ENCODE measurements at places on chromosomes 16 and 17.
A peak's percentile ranks its signal among the peaks of the same experiment; 100 is the strongest.

GRCh38 chr16:89798126-89798525, 18.3 kb downstream of the FANCA start:
- DNase-seq, result no peak

DNA sequence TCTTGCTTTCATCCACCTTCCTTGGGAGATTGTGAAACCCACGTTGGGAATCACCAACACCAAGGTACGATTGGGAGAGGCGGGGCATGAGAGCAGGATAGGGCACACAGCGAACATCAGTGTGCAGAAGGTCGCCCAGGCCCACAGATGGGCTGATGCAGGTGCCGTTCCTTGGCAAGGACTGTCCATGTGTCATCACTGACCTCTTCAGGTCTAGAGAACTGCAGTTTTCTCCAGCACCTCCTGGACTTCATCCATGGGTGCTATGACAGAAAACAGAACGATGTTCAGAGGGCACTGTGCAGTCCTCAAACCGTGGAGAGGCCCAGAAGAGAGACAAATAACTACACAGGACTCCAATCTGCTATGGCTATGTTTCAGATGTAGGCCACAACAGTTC, 23.9 kb upstream of the TAT start:
- DNase-seq, result no peak

- DNase-seq, result no peak
Observed at GRCh38 chr17:40895106-40895730, 10.2 kb upstream of the KRT20 start.

DNA sequence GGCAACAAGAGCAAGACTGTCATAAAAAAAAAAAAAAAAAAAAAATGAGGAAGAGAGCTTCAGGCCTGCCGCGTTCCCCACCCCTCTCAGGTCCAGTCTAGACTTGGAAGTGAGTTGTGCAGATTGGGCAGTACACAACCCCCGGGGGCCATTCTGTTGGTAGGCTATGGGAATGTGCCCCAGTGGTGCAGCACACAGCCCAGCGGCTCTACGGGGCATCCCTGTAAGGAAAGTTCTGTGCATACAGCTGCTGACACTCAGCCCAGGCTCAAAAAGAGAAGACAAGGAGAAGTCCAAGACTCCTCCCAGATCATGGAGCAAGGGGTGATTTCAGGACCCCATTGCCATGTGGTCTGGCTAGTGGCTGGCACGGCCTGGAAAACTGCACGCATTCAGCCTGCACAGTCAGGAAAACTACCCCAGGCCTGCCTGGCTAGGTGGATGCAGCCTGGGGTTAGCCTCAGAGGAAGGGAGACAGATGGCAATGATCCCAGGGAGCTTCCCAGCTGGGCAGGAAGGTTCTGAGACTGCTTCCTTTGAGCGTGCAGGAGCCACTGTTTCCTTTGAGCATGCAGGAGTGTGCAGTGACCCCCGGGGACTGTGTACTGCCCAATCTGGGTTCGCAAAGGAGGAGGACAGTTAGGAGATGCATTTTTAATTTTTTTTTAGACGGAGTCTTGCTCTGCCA, 44.8 kb downstream of the PECAM1 start:
- no peak for DNase-seq

DNA sequence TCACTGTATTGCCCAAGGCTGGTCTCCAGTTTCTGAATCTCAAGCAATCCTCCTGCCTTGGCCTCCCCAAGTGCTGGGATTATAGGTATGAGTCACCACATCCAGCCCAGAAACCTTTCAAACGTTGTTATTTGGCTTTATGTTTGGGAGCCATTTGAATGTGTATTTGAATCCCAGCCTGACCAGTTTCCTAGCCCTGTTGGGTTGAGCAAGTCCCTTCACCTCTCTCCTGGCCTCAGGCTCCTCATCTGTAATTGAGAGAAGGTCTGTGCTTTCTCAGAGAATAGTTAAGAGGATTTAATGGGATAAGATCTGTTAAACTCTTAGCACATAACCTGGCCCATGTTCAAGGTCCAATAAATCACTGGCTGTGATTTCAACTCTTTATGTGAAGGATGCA, 385.8 kb upstream of the RBFOX1 start:
- DNase-seq, result no peak

GRCh38 chr16:24499193-24499814, 40.1 kb upstream of the RBBP6 start:
- DNase-seq, result peak; percentile 83

GRCh38 chr17:40522250-40522960, 21.0 kb upstream of the TNS4 start:
- DNase-seq, result no peak

DNA sequence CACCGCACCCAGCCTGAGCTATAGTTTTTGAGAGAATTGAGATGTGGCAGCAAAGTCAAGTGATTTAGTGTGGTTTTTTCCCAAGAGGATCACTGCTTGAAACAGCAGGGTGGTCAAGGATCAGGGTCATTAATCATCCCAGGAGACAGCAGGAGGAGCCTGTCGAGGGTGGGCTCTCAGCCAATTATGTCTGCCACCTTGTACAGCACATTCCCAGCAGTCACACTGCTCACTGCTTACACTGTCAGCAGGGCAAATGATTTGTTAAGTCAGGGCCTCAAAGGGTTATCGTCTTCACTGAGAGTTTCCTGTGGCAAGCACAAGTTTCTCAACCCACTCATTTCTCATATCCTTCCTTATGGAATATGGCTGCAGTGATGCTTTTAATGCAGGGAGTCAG, 13.2 kb downstream of the B3GNT9 start:
- DNase-seq, result no peak

- no peak for DNase-seq
Observed at GRCh38 chr16:84786605-84787262, 33.1 kb upstream of the CRISPLD2 start.

DNA sequence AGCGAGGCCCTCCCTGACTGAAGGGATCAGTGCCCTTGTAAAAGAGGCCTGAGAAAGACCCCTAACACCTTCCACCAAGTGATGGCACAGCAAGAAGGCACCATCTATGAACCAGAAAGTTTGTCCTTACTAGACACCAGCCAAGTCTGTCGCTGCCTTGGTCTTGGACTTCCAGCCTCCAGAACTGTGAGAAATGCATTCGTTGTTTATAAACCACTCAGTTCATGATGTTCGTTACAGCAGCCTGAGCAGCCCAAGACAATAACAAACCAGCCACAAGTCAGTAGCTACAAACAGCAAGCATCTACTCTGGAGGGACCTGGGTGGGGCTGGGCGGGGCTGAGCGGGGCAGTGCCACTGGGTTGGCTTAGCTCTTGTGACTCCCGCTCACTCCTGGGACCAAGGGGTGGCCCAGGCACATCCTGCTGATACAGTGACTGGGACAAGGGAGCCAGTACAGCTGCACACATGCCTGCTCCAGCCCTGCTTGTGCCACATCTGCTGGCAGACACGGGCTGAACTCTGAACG, 234.9 kb downstream of the IRF8 start:
- DNase-seq, result no peak

GRCh38 chr16:27739606-27740357, 189.8 kb downstream of the KATNIP start:
- no peak for DNase-seq

DNA sequence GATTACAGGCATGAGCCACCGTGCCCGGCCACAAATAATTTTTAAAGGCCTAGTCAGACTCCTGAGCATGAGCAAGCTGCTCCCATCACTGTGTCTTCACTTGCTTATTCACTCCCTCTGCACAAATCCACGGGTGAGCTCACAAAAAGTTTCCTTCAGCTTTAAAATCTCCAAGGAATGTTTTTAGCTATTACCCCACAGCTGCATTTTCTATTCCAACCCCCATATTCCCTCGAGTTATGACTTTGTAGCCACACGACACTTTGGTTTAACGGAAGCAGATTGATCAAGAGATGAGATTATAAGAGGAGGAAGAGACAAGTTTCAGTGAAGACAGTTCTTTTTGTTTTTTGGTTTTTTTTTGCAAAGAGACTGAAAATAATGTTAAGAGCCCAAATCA, 49.1 kb upstream of the SLC25A19 start:
- no peak for DNase-seq

DNA sequence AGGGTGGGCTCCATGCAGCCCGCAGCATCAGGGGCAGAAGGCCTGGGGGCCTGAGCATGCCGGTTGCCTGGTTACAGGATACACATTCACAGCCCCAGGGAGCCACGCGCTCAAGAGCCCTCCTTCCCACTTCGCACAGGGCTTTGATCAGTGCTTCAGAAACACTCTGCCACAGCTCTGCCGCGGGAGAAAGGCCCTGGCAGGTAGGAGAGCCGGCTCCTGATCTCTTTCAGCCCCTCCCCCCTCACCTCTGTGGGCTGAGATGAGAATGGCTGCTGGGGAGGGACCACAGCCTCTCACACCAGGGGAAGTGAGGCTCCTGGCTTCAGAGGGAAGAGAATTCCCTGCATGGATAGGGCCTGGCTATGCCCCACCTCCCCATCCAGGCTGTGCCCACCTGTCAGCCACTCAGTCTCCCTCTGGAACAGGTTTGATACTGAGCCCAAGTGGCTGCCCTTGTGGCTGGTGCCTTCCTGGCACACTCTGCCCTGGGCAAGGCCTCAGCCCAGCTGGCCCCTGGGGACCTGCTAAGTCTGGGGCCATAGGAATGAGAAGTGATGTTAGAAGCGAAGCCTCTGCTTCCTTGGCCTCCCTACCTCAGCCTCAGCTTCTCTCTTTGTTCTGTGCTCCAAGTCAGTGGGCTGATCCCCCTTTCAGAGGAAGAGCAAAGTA, 8.6 kb downstream of the DOK4 start:
- DNase-seq, result no peak

- no peak for DNase-seq
Observed at GRCh38 chr16:75589306-75589705, 23.1 kb downstream of the GABARAPL2 start.

GRCh38 chr17:142102-142661, 4.8 kb downstream of the SCGB1C2 start:
- DNase-seq, result no peak

DNA sequence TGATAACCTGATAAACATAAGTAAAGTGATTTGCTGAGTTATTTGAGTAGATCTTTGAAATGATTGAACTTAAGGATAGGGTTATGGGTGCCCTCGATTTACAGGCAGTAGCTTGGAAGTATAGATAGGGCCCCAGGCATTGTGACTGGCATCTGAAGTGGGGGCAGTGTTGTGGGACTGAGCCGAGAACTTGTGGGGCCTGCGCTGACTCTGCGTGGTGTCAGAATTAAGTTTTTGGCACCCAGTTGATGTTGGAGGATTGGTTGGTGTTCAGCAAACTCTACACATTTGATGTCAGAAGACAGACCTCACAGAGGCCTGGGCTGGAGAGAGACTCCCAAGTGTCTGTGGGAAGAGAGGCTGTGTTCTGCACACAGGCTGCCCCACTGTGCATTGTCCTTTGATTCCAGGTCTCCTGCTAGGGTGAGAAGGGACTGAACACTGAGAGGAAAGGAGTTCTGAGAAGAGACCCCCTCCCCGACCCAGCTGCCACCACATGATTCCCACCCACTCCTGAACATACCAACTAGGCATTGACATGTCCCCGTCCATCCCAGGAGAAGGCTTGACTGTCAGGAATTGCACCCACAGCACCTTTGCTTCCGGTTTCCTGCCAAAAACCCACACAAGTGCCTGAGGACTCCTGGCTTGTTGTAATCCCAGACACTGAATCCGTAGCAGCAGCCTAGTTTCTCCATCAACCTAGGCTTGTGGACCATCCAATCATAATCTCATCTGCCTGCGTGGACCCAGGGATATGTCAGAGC, 4.5 kb downstream of the ZNF267 start:
- DNase-seq, result no peak

DNA sequence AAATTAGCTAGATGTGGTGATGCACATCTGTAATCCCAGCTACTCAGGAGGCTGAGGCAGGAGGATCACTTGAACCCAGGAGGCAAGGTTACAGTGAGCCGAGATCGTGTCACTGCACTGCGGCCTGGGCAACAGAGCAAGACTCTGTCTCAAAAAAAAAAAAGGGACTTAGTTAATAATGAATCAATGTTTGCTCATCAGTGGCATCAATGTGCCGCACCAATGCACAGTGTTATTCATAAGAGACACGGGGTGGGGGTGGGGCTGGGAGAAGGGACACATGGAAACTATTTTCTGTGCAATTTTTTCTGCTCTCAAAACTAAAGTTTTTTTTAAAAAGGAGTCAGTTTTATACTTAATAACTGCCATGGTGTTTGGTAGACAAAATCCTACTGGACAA, 6.8 kb upstream of the ATP2C2 start:
- no peak for DNase-seq

DNA sequence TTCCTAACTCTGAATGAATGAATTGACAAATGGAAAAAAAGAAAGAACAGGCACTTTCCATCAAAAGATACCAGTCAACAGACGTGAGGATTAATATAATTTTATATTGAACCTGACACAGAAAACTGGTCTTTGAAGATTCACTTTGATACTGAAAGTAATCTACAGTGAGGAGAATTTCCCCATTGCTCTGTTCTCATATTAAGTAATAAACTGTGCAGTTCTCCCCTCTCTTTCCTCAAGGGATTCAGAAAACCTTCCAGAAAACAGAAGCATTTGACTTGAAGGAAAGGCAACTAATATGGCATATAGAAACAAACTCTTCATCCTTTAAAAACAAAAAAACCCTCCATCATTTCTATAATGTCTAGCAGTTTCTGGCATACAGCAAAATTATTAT, 2.2 kb downstream of the TEX2 start:
- DNase-seq, result no peak

DNA sequence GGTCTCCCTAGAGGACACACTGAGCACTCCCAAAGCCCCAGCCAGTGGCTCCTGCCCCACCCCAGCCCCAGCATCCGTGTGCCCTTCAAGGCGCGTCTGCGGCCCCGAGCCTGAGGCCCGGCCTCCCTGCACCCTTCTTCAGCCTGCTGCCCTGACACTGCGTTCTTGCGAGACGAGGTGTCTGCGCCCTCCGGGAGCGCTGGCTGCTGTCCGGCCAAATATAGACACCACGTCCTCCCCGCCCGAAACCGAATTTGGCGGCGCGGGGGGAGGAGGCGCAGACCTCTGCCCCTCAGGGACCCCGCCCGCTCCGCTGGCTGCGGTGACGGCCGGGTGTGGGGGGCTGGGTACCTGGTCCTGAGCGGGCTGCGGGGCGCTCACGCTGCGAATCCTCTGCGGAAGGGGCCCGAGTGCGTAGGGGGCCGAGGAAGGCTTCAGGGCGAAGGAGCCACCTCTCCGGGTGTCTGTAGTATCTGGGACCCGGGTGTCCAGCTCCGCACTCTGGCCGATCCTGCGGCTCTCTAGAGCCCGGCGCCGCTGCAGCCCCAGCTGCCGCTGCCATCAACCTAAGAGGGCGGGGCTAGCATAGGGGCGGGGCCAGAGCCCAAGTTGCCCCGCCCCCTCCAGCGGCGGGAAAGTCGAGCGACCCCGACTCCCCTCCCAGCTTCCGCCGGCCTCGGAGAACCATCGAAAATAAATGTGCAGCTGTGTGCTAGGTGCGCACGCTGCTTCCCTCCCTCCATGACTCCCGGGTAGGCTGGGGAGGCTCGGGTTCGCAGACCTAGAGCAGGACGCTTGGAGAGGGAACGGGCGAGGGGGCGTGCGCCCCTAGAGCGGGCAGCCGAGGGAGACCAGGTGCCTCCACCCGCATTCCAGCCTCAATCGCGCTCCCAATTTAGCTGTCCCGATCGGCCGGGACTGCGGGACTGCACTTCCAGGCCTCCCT, at the start of gene CORO6:
CORO6 (minus strand) TSS at position 576 of the 946 bp plus-strand sequence. CDS start 1,491 bp downstream, outside the sequence.
- DNase-seq, result peak; percentile 92

GRCh38 chr17:45851873-45852272, 7.2 kb downstream of the SPPL2C start:
- no peak for DNase-seq

GRCh38 chr17:77288115-77288619, 147.4 kb downstream of the SEC14L1 start:
- no peak for DNase-seq

Data from H9 (cell line).